ENCODE measurements at places on chromosomes 7 and 10. TPM values are rescaled to one million over a fixed set of nuclear protein-coding genes. Genes with fewer than 3 reads are reported as not detected.

GRCh38 chr7:129886818-129887186, 66.0 kb downstream of the UBE2H start:
- H3K36me3 ChIP-seq, result no peaks in the 10 kb centered on the region
- DNase-seq, result no peak
- H3K4me3 ChIP-seq, result no peak overlapping the region
- H3K4me1 ChIP-seq, result peaks cover 2% of the 10 kb centered on the region
- no peak overlapping the region for H3K27ac ChIP-seq

The FBXL13 gene
- total RNA-seq, result 2.2 TPM

GRCh38 chr10:43809211-43809930, 160.7 kb upstream of the ZNF32 start:
- peaks cover 20% of the 10 kb centered on the region for H3K4me1 ChIP-seq
- no peaks in the 10 kb centered on the region for H3K36me3 ChIP-seq
- DNase-seq, result no peak
- H3K27ac ChIP-seq, result no peak overlapping the region
- H3K27me3 ChIP-seq, result no peaks in the 10 kb centered on the region
- H3K4me3 ChIP-seq, result no peak overlapping the region

- no peak for DNase-seq
- H3K27me3 ChIP-seq, result no peaks in the 10 kb centered on the region
- H3K36me3 ChIP-seq, result no peaks in the 10 kb centered on the region
- H3K27ac ChIP-seq, result no peak overlapping the region
Measured at GRCh38 chr7:152904698-152905097, 145.1 kb downstream of the ACTR3B start.

The COX15 gene
- total RNA-seq, result 32.1 TPM

The HYCC1 gene
- 19.6 TPM for total RNA-seq

The RET gene
- total RNA-seq, result not detected

DNA sequence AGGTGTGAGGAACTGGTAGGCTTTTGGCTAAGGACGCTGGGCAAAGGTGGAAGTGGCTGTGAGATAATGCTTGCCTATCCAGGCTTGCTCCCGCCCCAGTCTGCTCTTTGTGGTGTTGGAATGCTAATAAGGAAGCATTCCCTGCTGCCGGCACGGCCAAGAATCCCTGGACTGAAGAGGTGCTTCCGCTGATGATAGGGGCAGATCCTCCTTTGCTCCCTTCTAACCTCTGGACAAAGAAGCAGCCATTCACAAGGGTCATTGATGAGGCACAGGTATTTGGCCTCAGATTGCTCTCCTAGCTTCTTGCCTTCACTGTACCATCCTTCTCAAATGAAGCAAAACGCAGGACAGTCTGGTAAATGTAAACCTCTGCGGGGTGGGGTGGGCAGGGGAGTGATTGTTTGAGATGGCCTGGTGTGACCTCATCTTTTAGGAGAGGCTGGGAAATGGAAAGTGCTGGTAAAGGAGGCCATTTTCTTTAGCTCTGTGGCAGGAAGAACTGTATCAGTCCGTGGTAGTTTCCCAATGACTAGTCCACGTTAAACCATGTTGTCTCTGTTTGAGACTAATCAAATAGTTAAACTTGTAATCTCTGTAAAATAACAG, 1.7 kb downstream of the PGAM1 start:
- DNase-seq, result no peak
- no peaks in the 10 kb centered on the region for H3K27me3 ChIP-seq
- peak overlapping the region; percentile 83 for H3K27ac ChIP-seq
- peaks cover 19% of the 10 kb centered on the region for H3K36me3 ChIP-seq

GRCh38 chr7:42192066-42192465, 44.9 kb downstream of the GLI3 start:
- DNase-seq, result no peak
- no peaks in the 10 kb centered on the region for H3K4me1 ChIP-seq
- H3K27me3 ChIP-seq, result no peaks in the 10 kb centered on the region
- H3K27ac ChIP-seq, result no peak overlapping the region
- no peaks in the 10 kb centered on the region for H3K36me3 ChIP-seq
- no peak overlapping the region for H3K4me3 ChIP-seq

GRCh38 chr7:92547579-92547978, 19.0 kb downstream of the RBM48 start:
- H3K4me3 ChIP-seq, result no peak overlapping the region
- H3K4me1 ChIP-seq, result no peaks in the 10 kb centered on the region
- no peak for DNase-seq
- H3K36me3 ChIP-seq, result no peaks in the 10 kb centered on the region
- no peaks in the 10 kb centered on the region for H3K27me3 ChIP-seq

The SHTN1 gene
- total RNA-seq, result 1.6 TPM

- H3K36me3 ChIP-seq, result no peaks in the 10 kb centered on the region
- no peak overlapping the region for H3K27ac ChIP-seq
- H3K27me3 ChIP-seq, result no peaks in the 10 kb centered on the region
- no peaks in the 10 kb centered on the region for H3K4me1 ChIP-seq
- no peak for DNase-seq
Measured at GRCh38 chr7:50640256-50640655, 75.1 kb upstream of the DDC start.

- no peak for DNase-seq
- no peak overlapping the region for H3K27ac ChIP-seq
- no peak overlapping the region for H3K4me3 ChIP-seq
Measured at GRCh38 chr7:47142169-47142866, 439.6 kb downstream of the TNS3 start.

- DNase-seq, result no peak
- H3K4me3 ChIP-seq, result no peak overlapping the region
- no peak overlapping the region for H3K27ac ChIP-seq
- no peaks in the 10 kb centered on the region for H3K36me3 ChIP-seq
- no peaks in the 10 kb centered on the region for H3K27me3 ChIP-seq
Measured at GRCh38 chr10:117186832-117187615, 10.3 kb upstream of the KCNK18 start.

The PEX1 gene
- total RNA-seq, result 38.0 TPM

DNA sequence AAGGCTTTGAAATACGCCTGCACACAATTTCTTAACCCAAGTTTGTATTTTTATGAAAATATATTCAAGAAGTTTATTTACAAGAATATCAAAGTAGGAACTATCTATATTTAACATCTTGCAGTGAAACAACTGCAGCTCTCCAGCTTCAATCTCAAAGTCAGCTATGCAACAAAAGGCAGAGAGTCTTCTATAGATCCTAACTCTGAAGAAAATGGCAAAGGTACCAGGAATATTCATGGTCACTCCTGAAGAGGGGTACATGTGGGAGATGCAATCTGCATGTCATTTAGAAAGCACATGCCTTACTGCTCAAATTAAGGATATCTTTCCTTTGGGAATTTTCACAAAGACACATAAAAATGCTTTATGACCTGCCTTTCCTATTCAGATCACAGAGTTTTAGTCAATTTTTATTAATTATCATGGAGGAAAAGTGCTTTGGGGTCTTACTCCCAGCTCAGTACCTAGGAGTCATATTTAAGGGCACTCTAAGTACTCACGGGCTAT, 1.5 kb downstream of the ANK3 start:
- no peaks in the 10 kb centered on the region for H3K27me3 ChIP-seq
- no peak overlapping the region for H3K27ac ChIP-seq
- no peaks in the 10 kb centered on the region for H3K36me3 ChIP-seq

- H3K36me3 ChIP-seq, result no peaks in the 10 kb centered on the region
- H3K4me1 ChIP-seq, result no peaks in the 10 kb centered on the region
- no peak overlapping the region for H3K4me3 ChIP-seq
- no peaks in the 10 kb centered on the region for H3K27me3 ChIP-seq
- DNase-seq, result no peak
- H3K27ac ChIP-seq, result no peak overlapping the region
Measured at GRCh38 chr10:66629996-66630395, 295.8 kb upstream of the LRRTM3 start.
